ENCODE measurements at places on chromosomes 7 and 10.

- no peak for DNase-seq
Observed at GRCh38 chr7:158749396-158749795, 44.8 kb upstream of the NCAPG2 start.

GRCh38 chr7:31981874-31982390, 88.3 kb downstream of the PDE1C start:
- no peak for DNase-seq

DNA sequence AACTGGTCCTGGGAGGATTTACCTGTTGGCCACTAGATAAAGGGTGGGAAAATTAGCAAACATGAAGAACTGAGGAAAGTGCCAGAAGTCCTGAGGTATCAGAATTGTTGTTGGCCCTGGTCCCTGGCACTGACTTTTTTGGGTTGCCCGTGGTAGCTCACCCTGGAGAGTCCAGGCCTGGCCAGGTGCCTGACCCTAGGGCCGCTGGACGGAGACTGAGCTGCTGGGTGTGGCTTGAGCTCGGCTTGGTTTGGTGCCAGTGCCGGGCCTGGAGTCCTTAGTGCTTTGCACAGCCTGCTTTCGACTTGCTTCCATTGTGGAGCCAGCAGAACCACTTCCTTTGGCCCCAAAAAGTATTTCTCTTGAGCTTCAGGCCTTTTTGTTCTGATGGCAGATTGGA, 12.9 kb downstream of the MDH2 start:
- DNase-seq = no peak

- DNase-seq = no peak
Observed at GRCh38 chr10:68982389-68982788, 6.2 kb upstream of the KIFBP start.
